ENCODE measurements at places on chromosomes 16 and 17.

GRCh38 chr17:64135000-64135399, 5.1 kb upstream of the ERN1 start:
- DNase-seq: no peak

GRCh38 chr16:77295896-77296295, 96.7 kb downstream of the SYCE1L start:
- DNase-seq: no peak

DNA sequence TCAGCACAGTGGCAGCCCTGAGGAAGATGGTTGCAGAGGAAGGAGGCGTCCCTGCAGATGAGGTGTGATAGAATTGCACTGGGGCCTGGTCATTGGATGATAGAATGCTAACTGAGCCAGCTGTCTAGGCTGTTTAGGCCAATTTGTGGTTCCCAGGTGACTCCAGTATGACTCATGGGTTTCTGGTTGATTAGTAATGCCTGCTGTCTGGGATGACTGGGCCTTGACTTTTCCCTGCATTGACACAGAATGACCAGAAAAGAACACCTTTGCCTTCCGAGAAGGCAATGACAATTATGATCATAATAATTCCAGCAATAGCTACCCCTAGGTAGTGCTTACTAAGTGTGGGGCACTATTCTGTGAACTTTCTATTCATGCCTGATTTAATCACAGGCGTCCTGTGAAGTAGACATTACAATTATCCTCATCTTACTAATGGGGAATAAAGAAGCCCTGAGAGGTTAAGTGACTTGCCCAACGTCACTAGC, 31.5 kb downstream of the USP43 start:
- DNase-seq: peak; percentile 26

- DNase-seq: no peak
These were observed 37.9 kb downstream of the DHRS7B start for GRCh38 chr17:21164620-21165019.

DNA sequence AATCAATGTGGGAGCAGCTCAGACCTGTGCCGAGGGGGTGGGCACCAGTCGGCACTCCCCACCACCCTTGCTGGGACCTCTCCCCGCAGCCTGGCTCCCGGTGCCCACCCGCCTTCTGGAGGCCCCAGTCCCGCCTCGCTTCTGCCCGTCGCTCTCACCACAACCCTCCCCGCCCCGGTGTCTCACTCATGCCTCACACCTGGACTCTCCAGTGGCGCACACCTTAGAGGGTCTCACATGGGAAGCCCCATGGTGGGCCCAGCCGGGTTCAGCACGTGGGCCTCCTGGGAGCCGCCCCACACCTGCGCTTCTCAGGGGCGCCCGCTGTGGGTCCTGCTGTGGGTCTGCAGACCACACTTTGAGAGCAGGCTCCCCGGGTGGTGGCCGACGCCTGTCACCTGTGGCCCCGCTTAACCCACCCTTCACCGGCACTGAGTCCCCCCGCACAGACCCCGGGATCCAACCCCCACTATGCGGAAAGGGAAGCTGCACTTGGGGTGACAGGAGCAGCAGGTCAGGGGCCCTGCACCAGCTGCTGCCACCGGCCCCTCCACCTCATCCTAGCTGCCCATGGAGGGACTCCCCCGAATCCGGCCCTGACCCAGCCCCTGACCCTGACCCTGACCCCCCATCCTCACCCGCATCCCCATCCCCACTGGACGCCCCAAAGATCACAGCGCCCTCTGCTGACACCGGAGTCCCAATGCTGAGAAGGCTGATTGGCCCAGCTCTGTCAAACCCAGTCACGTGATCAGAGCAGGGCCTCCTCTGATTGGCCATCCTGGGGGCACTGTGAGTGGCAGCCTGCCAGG, 27.4 kb upstream of the SLC38A10 start:
- DNase-seq: no peak

DNA sequence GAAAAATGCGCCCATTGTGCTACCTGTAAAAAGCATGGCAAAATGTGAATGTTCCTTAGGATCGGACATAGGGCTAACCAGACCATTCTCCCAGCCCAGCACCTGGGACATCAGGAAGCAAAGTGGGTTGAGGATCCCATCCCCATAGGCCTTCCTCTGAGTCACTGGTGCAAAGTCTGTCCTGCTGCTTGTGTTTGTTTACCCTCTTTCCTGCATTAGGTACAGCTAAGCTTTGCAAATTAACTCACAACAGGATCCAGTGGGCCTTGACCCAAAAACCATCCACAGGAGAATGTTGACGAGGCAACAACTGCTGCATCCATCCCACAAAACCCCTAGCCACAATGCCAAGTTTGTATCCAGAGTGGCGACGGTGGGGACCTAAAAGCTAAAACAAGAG, 106.2 kb downstream of the GRIN2A start:
- no peak for DNase-seq

GRCh38 chr17:42284566-42284965, 3.7 kb upstream of the STAT5A start:
- no peak for DNase-seq

GRCh38 chr17:31532526-31532925, 141.1 kb downstream of the RAB11FIP4 start:
- no peak for DNase-seq

DNA sequence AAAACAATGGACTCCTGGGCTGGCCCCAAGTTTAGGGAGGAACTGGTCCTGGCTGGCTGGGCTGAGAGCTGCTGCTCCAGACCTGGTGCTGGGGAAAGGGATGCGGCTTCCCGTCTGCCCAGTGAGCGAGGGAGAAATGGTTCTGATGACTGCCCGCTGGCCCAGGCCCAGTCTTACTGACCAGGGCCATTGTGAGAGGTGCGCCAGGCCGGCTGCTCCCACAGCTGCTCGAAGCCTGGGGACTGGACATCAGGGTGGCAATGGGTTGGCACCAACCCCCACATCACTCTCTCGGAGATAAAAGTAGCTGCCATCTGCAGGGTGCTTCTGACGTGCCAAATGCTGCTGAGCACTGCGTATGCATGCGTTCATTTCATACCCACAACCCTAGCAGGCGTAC, 53.2 kb downstream of the IRF8 start:
- DNase-seq: no peak

GRCh38 chr17:41403404-41404023, 6.1 kb upstream of the KRT31 start:
- DNase-seq: no peak

- no peak for DNase-seq
These were observed 19.1 kb upstream of the RSL1D1 start for GRCh38 chr16:11870399-11870798.
